H9 (cell line): ENCODE measurements at places on chromosomes 2 and 18. TPM values are rescaled to one million over a fixed set of nuclear protein-coding genes. Genes with fewer than 3 reads are reported as not detected.

The TMEM163 gene
- total RNA-seq: 0.39 and 0.66 TPM in 2 replicates

The ZBTB7C gene
- 0.33 and 0.39 TPM in 2 replicates for total RNA-seq

The SRBD1 gene
- 18.3 TPM in 2 replicates for total RNA-seq

The KCNG3 gene
- total RNA-seq: 16.5 and 17.0 TPM in 2 replicates

The IFIH1 gene
- total RNA-seq: 0.81 and 1.1 TPM in 2 replicates

DNA sequence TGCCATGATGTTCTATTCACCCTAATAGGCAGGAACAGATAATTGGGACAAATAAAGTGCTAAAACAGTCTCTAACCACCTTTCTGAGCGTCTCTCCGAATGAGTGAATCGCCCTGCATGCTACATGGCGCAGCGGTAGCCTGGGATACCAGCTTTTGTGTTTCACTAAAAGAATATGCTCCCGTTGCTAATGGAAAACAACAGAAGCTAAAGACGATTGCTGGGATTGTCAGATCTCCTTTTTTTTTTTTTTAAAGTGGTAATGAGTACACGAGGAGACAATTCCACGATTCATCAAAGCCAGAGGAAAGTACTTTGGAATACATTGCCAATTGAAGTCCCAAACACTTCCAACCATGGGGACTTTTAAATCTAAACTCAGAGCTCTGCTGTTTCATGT is 1815.3 kb upstream of the CELF4 start:
- H3K4me1 ChIP-seq: no peaks in the 10 kb centered on the region
- H3K4me3 ChIP-seq: peak overlapping the region; percentile 53; the same call in 2 of the 3 replicates
- no peak overlapping the region for H3K27ac ChIP-seq
- DNase-seq: no peak
- no peaks in the 10 kb centered on the region for H3K27me3 ChIP-seq

- H3K4me3 ChIP-seq: no peak overlapping the region
- no peak overlapping the region for H3K27ac ChIP-seq
- no peaks in the 10 kb centered on the region for H3K36me3 ChIP-seq
- no peaks in the 10 kb centered on the region for H3K4me1 ChIP-seq
Observed at GRCh38 chr2:85784474-85784986, 30.7 kb downstream of the ATOH8 start.

DNA sequence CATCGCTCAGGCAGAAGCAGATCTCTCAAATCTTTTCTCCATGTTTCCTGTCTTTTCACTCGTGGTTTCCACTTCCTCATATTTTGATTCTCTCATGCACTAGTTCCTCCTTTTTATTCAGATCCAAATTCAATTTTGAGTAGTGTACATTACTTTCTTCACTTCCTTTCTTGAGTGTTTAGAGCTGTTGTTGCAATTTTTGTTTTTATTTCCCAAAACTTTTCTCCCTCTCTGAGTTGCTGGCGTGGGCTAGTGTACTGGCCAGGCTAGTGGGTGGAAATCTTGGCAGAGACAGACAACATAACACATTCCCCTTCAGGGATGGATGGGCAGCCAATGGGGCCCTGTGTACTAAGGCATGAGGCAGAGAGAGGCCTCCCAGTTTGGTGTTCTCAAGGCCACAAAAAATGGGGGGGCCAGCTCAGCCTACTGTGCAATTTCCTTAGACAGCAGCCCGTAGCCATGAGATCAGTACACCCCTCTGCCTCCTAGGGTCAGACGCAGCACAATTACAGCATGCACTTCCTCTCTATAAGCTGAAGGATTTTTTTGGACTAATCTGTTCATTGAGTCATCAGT is 145.1 kb upstream of the PID1 start:
- no peak overlapping the region for H3K4me3 ChIP-seq
- H3K27me3 ChIP-seq: no peaks in the 10 kb centered on the region
- DNase-seq: no peak
- no peak overlapping the region for H3K27ac ChIP-seq
- peaks cover 4% of the 10 kb centered on the region; the same call in 1 of the 2 replicates for H3K36me3 ChIP-seq

DNA sequence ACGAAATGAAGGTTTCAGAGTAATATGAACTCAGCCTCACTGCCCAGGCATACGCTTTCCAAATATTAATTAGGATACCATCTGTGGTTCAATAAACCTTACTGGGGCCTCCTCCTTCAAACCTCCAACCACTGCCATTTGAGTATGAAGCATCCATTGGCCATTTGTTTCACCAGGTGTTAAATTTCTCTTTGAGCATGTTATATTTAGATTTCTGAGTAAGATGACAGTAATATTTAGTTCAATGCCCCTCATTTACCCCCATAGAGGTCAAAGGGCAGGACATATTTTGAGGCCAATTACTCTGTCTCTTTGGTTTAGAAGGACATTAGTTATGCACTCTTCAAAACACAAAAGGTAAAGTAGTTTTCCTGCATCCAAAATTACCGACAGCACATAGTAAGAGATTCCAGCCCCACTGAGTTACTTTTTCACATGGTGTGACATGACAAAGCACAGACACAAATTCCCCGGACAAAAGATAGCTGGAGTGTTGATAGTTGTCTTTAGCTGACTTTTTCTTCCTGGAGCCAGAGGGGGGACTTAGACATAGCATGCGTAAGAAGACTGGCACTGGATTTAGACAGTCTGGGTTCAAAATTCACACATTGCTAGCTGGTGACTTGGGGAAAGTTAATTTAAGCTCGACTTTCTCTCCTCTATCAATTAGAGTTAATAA is 33.1 kb upstream of the LNPK start:
- H3K36me3 ChIP-seq: no peaks in the 10 kb centered on the region
- no peak overlapping the region for H3K27ac ChIP-seq
- no peaks in the 10 kb centered on the region for H3K27me3 ChIP-seq
- no peak for DNase-seq

DNA sequence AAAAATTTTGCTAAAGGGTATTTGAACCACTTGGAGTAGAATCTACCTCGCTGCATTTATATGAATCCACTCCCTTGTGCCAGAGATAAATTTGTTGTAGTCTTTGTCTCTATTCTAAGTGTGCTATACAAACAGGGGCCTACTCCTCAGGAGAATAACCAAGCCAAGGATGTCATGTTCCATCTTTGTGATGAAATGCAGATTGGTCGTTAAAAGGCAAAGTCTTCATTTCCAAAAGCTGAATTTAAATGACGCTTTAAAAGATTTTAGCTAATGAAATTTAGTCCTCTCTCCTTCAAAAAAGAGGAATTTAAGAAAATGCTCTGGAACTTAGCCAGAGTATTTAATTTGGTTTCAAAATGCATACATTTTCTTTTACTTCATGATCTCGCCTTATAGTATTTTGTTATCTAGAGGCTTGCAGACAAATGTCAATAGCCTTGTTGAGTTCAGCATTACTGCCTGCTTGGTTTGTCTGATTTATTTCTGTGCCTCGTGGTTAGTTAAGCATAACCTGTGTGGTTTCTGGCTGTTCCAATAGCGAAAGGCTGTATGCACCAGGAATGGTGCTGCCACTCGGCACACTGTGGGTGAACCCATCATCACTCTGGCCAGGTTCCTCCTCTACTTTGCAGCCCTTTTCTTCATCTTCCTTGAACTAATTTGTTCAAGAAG is 417.6 kb downstream of the ZNF521 start:
- peaks cover 8% of the 10 kb centered on the region; the same call in 1 of the 2 replicates for H3K4me1 ChIP-seq
- no peaks in the 10 kb centered on the region for H3K27me3 ChIP-seq
- H3K27ac ChIP-seq: no peak overlapping the region
- H3K36me3 ChIP-seq: no peaks in the 10 kb centered on the region

DNA sequence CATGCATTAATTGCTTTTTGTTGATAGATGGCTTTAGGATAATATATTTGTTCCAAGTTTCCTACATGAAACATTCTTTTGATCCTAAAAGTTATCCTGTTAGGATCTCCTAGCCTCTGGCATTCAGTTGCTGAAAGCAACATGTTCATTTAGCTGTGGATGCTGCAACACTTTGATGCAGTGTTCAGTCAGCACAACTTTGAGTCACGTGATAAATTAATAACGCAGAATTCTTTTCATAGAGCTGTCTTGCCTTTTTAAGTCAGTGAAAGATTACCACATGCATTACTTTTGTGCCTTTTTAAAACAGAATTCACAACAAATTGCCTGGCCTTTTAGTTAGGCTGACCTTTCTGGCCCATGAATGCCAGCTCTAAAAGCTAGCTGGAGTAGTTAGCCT is 1467.9 kb upstream of the ZEB2 start:
- no peaks in the 10 kb centered on the region; the same call in 1 of the 2 replicates for H3K36me3 ChIP-seq
- no peak for DNase-seq
- H3K4me3 ChIP-seq: no peak overlapping the region
- no peak overlapping the region for H3K27ac ChIP-seq
- no peaks in the 10 kb centered on the region for H3K4me1 ChIP-seq
- no peaks in the 10 kb centered on the region for H3K27me3 ChIP-seq

DNA sequence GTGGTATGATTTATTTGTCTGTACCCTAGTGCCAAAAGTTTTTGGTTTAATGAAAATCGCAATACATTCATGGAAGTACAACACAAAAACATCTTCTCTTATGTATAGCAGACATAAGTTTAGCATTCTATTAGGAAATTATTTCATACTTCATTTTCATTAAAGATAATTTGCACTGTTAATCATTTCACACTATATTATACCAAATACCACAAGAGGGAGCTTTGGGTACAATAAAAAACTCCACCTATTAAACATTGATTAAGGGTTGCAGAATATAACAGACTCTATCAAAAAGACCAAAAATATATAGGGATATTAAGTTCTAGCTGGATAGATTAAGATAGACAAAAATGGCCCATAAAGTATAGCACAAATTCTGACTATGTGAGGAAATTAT is 79.0 kb downstream of the SLC66A3 start:
- H3K4me3 ChIP-seq: no peak overlapping the region
- H3K4me1 ChIP-seq: no peaks in the 10 kb centered on the region
- H3K36me3 ChIP-seq: no peaks in the 10 kb centered on the region
- no peaks in the 10 kb centered on the region for H3K27me3 ChIP-seq
- DNase-seq: no peak

DNA sequence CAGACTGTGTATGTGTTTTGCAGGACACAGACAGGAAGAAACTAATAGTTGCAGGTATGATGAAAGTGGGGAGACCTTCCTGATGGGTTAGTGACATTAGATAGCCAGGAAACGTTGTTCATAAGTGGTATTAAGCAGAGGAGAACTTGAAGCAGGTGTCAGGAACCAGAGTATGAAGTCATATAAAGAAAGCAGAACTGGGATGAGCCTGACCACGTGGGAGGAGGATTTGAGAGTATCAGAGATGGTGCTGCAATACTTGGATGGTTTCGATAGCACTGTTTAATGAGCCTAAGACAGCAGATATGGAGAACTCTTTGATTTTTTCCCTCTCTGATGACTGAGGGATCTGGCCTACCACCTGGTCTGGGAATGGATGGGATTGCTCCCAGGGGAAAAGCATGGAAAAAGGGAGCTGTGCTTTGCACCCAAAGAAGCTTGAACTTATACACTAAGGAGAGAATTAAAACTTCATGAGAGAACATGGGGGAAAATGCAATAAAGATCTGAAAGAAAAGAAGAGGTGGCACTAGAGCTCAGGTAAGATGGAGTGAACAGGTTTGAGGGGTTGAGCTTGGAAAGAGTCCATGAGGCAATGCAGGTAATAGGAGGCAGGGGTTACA is 226.0 kb upstream of the LRRTM1 start:
- H3K4me3 ChIP-seq: no peak overlapping the region
- DNase-seq: no peak
- H3K36me3 ChIP-seq: no peaks in the 10 kb centered on the region
- H3K27ac ChIP-seq: no peak overlapping the region
- no peaks in the 10 kb centered on the region for H3K27me3 ChIP-seq

DNA sequence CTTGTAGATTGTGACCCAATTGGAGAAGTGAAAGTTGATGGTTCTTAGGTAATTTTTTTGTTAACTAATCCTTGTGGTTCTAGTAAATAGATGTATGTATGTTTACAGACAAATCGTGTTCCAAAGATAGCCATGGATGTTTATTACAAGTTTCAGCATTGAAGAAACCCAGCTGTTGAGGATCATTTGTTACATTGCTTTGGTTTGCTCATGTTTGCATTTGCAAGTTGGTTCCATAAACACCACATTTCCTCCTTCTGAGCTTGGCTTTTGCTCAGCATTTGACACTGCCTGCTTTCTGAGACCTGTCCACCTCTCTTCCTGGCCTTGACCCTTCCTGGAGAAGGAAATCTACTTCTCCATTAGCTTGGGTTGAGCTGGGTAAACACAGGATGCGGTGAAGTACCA is 1.8 kb upstream of the CCDC68 start:
- H3K4me1 ChIP-seq: no peaks in the 10 kb centered on the region
- no peak overlapping the region for H3K27ac ChIP-seq
- no peak for DNase-seq
- no peaks in the 10 kb centered on the region for H3K36me3 ChIP-seq

- H3K4me3 ChIP-seq: no peak overlapping the region
- DNase-seq: no peak
- peaks cover 3% of the 10 kb centered on the region; the same call in 1 of the 3 replicates for H3K36me3 ChIP-seq
- H3K27me3 ChIP-seq: no peaks in the 10 kb centered on the region
- H3K4me1 ChIP-seq: peaks cover 4% of the 10 kb centered on the region; the same call in 1 of the 2 replicates
Observed at GRCh38 chr2:232533944-232534710, 5.4 kb upstream of the CHRNG start.

- no peak overlapping the region for H3K27ac ChIP-seq
- H3K4me3 ChIP-seq: no peak overlapping the region
- no peaks in the 10 kb centered on the region for H3K27me3 ChIP-seq
- H3K4me1 ChIP-seq: no peaks in the 10 kb centered on the region
- no peaks in the 10 kb centered on the region for H3K36me3 ChIP-seq
Observed at GRCh38 chr2:178947006-178947405, 102.9 kb downstream of the CCDC141 start.

DNA sequence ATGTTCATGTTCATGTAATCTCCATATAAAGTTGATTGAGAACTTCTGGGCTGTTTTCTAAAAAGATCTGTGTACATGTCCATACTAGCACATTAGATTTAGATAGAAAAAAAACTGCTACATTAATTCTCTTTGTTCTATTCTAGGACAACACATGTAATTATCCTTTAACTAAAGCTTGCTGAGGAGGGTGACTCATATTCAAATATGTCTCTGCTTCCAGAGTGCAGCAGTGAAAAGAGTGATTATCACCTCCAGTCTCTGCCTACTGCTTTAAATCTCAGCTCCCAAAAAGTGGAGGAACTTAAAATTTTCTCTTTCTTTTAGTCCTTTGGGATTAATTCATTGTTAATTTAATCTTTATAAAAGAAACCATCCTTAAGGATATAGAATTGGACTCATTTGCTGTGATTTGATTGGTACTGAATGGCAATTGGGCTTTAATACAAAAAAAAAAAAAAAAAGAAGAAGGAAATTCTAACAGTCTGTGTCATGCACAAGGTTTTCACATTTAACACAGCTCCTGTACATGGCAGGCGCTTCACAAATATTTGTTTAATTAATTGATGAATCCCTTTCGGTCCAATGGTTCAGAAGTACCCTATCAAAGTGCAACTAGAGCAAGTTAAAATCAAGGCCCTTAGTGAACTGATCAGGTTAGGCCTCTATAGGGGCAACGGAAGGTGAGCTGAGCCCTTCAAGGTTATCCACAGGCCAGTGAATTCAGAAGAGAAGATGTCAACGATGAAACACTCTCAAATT is 214.0 kb upstream of the KCNJ3 start:
- no peak for DNase-seq
- H3K27me3 ChIP-seq: no peaks in the 10 kb centered on the region
- no peaks in the 10 kb centered on the region for H3K36me3 ChIP-seq
- no peak overlapping the region for H3K4me3 ChIP-seq

- H3K27ac ChIP-seq: no peak overlapping the region
- no peak overlapping the region for H3K4me3 ChIP-seq
- peaks cover 3% of the 10 kb centered on the region; the same call in 1 of the 2 replicates for H3K4me1 ChIP-seq
- H3K36me3 ChIP-seq: no peaks in the 10 kb centered on the region
Observed at GRCh38 chr18:11095674-11096293, 53.6 kb downstream of the PIEZO2 start.
